ENCODE measurements at places on chromosomes 5 and 9.

- peak; percentile 45 for DNase-seq
Measured at GRCh38 chr9:129609486-129610212, 11.3 kb downstream of the C9orf50 start.

- no peak for DNase-seq
Measured at GRCh38 chr5:91182763-91183162, 200.4 kb downstream of the ARRDC3 start.

DNA sequence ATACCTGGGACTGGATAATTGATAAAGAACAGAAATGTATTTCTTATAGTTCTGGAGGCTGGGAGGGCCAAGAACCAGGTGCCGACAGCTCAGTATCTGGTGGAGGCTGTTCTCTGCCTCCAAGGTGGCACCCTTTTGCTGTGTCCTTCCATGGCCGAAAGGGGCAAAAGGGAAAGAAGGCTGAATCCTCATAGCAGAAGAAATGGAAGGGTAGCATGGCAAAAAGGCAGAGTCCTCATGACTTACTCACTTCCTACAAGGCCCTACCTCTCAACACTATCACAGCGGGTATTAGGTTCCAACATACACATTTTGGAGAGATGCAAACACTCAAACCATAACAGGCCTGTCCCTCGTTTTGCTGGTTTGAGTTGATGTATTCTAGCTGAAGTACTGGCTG, 25.1 kb upstream of the MED10 start:
- no peak for DNase-seq

- no peak for DNase-seq
Measured at GRCh38 chr5:97529354-97529985, 346.4 kb upstream of the RIOK2 start.

DNA sequence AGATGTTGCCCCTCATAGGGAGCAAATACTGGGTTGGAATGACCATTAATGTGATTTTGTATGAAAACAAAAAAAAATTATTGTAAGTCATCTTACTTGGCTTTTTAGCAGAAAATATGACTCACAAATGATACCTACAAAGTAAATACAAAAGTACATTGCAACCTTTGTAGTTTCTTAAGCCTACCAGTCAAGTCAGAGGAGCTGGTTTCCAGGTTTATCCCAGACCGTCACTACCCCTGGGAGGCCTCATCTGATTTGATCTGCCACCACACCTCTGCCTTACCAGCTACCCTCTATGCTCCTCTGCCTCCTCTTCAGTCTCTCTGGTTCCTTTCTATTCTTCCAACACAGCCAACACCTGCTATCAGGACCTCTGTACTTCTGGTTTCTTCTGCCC, 349.9 kb upstream of the CCNH start:
- no peak for DNase-seq

DNA sequence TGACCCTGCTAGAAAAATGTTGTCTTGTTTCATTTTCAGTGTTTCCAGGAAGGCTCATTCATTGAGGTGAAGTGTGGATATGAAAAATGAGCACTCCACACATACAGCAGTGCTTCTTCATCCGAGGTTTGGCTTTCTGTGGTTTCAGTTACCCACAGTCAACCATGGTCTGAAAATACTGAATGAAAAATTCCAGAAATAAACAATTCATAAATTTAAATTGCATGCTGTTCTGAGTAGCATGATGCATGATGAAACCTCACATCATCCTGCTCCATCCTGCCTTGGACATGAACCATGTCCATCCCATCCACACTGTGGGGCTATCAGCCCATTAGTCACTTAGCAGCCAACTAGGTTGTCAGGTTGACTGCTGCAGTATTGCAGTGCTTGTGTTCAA, 10.4 kb upstream of the SLC45A2 start:
- no peak for DNase-seq

- DNase-seq: no peak
Measured at GRCh38 chr5:72494623-72495124, 12.5 kb downstream of the ZNF366 start.

DNA sequence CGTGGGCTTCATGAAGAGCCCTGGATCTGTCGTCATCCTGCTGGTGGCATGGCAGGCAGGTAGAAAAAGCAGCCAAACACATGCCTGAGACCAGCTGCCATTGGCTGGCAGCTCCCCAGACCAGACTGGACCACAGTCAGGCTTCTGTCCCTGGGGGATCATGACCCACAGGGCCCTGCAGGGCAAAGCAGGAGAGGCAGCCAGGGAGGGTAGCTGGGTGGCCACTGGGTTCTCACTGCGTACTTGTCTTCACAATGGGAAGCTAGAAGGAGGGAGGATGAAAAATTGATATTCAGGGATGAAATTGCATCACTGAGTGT, 67.8 kb upstream of the GARNL3 start:
- DNase-seq: no peak

GRCh38 chr9:125189011-125189360, 617 bp downstream of the PPP6C start:
- peak; percentile 5 for DNase-seq

DNA sequence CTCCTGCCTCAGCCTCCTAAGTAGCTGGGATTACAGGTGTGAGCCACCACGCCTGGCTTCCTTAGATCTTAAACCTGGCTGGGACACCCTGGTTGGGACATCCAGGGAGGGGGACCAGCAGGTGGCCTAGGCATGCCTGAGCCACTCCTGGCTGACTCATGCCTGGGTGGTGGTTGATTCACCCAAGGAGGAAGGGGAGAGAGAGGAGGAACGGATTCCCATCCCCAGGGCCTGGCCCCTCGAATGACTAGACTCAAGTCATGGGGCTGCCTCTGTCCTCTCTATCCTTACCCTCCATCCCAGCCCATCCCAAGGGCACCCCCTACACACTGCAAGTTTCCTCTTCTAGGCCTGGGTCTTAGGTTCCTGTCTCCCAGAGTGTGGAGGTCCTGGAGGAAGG, 12.7 kb downstream of the EEIG1 start:
- DNase-seq: peak; percentile 39

- no peak for DNase-seq
Measured at GRCh38 chr5:59130431-59130830, 547.6 kb downstream of the RAB3C start.

- peak; percentile 50 for DNase-seq
Measured at GRCh38 chr9:6054280-6055099, 39.1 kb upstream of the RANBP6 start.

DNA sequence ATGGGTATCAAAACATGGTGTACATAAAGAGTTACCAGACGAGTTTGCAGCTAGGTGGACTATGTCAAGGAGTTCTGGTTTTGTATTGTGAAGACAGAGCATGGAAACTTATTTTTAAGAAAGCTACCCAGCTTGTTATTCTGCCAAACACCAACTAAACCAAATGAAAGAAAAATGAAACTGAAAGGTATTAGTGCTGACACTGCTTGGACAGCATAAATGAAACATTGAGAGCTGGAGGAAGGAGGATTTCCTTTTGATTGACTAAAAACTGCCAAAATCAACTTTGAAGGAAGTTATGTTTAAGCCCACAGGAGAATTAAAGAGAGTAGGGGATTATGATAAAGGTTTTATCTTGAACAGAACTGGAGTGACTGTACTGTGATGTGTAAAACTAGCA, 766.2 kb downstream of the PTPRD start:
- no peak for DNase-seq

- no peak for DNase-seq
Measured at GRCh38 chr5:170145462-170145861, 39.8 kb downstream of the FOXI1 start.

DNA sequence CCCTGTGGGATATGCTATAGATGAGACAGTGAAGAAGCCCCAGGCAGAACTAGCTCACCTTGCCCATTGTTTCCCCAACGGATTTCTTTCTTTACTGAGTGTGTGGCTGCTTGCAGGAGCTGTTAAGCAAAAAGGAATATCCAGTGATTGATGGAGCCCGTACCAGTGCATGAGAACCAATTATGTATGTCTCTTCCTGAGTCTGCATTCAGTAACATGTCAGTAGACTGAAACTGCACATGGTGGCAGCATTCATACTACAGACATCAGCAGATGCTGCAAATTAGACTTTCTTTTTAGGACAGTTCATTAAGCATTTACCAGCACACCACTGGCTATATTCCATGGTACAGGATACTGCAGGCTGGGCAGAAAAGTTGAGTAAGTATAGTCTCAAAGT, 90.3 kb upstream of the PLCXD3 start:
- no peak for DNase-seq

DNA sequence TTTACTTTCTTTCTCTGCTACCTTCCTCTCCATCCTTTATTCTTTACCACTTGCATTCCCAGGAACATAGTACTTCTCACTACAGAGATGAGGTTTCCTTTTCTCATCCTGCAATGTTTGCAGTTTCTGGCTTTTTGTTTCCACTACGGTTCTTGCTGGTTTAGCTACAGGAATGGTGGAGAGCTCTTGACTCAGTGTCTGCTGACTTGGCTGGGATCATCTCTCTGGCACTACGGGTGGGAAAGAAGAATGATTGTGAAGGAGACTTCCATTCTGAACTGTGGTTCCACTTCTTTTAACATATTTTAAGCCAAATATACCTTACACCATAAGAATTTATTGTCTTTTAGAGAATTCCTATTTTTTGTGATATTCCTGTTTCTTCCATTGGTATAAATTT, 65.1 kb downstream of the NREP start:
- no peak for DNase-seq

DNA sequence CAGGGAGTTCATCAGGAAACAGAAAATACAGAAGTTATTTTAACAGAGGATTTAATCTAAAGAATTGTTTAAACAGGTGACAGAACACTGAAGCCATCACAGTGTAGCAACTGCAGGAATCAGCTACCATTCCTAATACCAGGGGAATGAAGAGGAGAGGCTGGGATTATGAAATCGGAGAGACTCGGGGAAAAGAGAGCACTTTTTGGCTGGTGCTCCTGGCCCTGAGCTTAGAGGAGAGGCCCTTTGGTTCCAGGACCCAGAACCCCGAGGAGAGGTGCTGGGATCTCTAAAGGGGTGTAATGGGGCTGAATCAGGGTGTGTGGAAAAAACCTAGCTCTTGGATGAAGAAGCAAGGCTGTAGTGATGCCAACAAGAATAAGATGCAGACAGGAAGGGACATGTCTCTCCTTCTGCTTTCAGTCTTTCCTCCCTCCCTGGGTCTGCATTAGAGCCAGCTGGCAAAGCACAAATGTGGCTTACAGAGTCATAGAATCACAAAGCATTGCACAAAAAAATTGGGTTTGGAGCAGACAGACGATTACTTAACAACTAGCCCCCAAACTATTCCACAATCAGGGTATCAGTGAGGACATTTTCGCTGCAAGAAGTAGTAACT, 11.6 kb upstream of the SFXN1 start:
- DNase-seq: no peak

GRCh38 chr9:121700165-121700831, 48.9 kb downstream of the DAB2IP start:
- DNase-seq: no peak

DNA sequence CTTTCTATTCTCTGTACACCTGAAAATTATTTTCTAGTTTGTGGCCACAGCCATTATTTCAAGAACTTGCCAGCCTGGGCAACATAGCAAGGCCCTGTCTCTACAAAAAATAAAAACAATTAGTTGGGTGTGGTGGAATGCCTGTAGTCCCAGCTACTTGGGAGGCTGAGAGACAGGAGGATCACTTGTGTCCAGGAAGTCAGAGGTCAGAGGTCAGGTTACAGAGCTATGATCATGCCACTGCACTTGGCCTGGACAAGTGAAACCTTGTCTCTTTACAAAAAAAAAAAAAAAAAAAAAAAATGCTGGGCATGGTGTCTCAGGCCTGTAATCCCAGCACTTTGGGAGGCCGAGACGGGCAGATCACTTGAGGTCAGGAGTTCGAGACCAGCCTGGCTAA, 58.3 kb downstream of the HMGCR start:
- no peak for DNase-seq

All from activated T-cell treated with anti-CD3 and anti-CD28 coated beads for 4 hours (primary cell).